Eye (tissue), 1 donor: ENCODE measurements at places on chromosomes 5 and 9.

DNA sequence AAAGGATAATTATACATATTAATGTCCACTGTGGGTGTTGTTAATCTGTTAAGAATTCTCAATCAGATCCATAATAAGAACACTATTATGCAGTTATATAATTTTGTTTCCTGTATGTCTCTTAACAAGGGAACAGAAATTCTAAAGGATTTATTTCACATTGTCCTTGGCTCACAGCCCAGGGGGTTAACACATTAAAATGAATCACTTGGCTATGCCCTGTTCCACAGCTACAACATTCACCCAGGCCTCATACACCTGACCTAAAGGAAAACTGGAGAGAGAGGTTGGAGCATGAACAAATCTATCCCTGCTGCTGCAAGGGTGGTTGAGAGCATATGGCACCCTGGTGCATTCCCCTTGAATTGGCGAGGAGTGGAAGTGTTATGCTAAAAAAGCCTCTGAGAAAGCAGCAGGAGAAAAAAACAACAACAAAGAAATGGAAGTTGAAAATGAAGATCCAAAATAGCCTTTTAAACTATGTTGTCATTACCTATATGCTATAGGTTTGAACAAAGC is 116.0 kb downstream of the KCNN2 start:
- DNase-seq = no peak

GRCh38 chr5:128472036-128472435 is 66.0 kb downstream of the FBN2 start:
- DNase-seq = no peak

- no peak for DNase-seq
Observed at GRCh38 chr5:60738461-60738860, 38.5 kb upstream of the DEPDC1B start.

DNA sequence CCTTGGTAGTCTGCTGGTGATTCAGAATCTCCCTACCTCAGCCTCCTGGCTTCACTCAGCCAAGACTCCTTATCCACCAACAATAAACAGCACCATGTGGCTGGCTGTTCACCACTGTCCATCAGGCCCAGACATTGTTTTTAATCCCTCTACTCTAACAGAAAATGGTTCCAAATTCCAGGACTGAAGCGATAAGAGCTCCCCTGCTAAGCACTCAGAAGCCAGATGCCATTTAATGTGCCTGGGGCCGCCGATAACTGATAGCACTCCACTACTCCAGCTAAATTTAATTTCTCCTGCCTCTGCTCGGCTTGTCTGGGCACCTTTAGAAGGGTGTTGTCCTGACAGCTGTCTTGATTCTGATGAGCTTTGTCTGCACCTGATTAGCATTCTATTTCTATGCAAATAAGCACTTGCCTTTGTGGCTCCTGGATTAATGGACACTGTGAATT is 47.1 kb downstream of the ZNF622 start:
- DNase-seq = peak; percentile 34

DNA sequence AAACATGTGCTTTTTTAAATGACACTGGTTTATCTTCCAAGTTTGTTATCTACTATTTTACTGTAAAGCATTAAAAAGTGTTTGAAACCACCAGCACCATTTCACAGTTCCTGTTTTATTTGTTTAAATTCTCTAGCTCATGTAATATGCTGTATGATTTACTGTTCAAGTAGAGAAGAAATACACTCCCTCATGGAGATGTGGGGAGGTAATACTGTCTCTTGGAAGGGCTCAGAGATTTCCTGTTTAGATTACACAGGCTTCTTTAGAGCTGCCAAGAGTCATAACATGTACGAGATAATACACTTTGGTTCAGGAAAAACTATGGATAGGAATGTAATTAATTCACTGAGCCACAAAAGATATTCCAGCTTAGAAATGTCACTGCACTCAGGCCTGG is 135.0 kb upstream of the CCDC152 start:
- no peak for DNase-seq

DNA sequence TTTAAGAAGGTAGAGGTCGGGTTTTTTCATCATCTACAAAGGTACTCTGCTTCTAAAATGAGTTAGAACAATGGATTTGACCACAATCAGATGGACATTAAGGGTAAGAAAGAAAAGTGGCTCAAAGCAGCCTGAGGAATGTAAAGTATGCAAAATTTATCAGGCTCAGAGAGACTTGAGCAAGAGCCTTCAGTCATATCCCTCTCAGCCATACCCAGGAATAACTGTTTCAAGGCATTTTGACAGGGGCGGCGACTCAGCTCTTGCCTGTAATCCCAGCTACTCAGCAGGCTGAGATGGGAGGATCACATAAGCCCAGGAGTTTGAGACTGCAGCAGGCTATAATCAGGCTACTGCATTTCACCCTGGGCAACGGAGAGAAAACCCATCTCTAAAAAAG is 38.8 kb upstream of the ANXA2R start:
- no peak for DNase-seq

DNA sequence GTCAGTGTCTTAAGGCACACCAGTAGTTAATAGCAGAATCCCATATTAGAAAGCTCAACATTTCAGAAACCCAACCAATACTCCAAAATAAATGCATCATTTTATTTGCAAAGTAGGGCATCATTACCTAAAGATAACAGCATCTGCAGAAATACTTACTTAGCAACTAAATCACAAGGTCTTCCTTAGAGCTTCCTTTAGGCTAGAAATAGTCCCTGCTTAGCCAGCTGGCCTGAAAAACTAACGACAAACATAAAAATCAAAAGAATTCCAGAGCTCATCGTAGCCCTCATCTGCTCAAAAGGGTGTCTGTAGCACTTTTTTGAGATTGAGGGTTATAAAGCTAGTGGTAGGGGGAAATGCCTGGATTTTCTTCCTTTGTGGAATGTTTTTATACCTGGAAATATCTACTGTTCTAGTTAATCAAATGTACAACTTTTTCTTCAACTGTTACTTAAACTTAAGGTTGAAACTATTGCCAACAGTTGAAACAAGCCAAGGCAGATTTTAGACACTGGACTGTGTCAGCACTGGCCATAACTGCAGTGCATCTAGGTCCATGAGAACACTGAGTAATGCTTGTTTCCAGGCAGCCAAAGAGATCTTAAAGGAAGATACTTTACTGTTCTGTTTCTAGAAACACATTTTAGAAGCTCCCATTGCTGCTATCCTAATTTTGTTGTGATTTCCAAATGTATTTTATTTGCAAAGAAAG is 129.4 kb upstream of the RASA1 start:
- no peak for DNase-seq

DNA sequence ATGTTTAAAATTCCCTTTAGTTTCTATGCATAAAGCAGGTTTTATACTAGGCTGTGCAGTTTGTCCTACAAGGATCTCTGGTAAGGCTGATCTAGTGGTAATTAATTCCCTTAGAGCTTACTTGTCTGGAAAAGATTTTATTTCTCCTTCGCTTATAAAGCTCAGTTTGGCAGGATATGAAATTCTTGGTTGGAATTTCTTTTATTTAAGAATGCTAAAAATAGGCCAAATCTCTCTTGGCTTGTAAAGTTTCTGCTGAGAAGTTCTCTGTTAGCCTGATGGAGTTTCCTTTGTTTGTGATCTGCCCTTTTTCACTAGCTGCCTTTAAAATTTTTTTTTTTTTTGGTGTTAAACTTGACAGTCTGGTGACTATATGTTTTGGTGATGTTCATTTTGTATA is 237.1 kb upstream of the TLE4 start:
- no peak for DNase-seq

DNA sequence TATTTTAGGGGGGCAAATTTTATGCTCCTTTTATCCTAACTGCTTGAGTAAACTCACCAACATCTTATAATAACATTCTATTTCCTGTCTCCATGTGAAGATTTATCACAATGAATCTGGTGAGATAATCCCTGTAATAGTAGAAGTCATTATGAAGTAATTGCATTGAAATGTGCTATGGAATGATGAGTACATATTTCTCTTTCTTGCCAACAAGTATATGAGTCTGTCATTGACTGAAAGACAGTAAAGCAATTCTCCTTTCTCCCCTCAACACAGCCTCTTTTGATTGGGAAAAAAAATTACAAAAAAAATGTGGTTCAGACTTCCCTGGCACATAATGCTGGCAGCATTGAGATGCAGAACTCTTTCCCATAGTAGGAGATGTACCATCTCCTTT is 459.2 kb upstream of the RGMB start:
- no peak for DNase-seq

DNA sequence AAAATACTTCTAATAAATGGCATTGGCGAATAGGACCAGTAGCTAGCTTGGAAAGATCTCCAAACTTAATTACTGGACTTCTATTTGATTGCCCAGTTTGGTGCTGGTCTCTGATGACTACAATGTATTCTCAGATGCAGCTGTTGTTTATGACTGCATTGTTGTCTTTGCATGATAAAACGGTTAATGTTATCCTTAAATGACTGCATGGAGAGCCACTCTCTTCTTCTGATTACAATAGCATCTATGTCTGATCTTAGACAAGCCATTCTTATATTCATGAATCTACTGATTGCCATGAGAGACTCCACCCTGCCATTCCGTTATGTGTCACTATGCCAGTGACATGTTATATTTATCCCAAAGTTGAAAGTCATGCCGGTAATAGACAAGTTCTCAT is 42.9 kb upstream of the ERBIN start:
- DNase-seq = no peak

DNA sequence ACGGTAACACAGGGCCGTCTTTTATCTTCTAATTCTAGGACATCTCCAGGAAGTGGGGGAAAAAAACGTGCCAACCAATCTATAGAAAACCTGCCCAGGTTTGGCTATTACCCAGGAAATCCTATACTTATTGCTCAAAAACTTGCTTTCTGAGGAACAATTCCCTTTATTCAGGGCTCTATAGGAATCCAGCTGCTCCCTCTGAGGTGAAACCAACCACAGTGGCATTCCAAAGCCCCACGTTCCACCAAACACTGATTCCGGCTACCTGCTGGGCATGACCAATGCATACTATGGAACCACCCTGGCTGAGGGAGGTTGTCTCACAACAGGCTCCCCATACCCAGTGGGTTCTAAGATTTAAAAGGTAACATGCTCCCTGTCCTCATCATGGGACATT is 57.6 kb downstream of the GLIS3 start:
- no peak for DNase-seq

- no peak for DNase-seq
Observed at GRCh38 chr5:66813306-66813705, 217.1 kb downstream of the MAST4 start.

- DNase-seq = peak; percentile 21
Observed at GRCh38 chr9:112059145-112059965, 115.7 kb downstream of the SUSD1 start.

GRCh38 chr5:101838435-101838834 is 457.6 kb downstream of the SLCO4C1 start:
- peak; percentile 41 for DNase-seq

DNA sequence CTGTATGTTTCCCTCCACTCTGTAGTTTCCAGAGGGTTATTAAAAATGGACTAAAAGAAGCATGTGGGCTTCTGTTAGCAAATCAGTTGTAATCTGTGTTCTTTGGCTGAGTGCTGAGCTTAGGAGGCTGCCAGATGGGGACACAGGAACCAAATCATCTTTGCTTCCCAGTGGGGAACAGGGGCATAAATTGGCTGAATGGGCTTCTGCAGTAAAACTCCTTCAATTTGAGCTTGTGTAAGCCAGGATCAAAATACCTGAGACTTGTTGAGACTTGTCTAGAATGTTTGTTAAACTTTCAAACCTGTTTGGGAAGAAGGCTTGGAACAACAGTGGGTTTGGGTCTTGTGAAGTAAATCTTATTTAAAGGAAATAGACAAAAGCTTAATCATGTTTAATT is 32.2 kb upstream of the TNFAIP8 start:
- DNase-seq = no peak

GRCh38 chr5:90461288-90461687 is 13.3 kb downstream of the MBLAC2 start:
- no peak for DNase-seq

- peak; percentile 14 for DNase-seq
Observed at GRCh38 chr5:140827704-140828361, at the start of gene PCDHA6. TSS of gene PCDHA6 (plus strand) at chr5:140827960. CDS start at chr5:140828092, 132 bp downstream.
